ENCODE measurements at places on chromosomes 2 and 18.

GRCh38 chr2:200909958-200910357 is 20.8 kb downstream of the NIF3L1 start:
- DNase-seq: no peak

DNA sequence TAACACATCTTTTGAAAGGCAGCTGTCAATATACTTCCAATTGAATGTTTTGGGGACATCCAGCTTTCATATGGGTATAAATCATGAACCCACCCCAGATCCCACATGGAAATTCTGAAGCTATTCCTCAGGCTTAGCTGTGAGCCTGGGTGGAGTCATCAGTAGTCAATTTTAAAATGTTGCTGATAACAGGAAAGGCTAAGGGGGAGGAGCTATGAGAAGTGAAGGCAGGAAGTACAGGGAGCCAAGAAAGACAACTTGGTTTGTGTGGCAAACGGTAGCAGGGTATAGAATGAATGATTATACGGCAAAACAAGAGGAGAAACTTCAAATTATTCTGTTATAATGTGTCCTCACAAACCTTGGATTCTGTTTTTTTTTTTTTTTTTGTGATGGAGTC is 108.6 kb downstream of the QPCT start:
- no peak for DNase-seq

DNA sequence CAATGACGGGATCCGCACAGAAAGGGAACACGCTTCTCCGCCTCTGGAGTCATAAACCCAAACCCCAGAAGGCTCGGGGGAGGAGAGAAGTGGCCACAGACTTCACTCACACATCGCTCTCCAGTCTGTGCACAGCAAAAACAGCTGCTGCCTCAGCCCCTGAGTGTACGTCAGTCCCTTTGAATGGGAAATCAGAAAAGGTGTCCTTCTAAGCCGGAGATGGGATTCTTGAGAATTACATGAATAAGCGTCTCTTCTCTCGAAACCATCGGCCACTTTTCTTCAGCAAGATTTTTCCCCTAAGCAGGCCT is 78.3 kb downstream of the PDCL3 start:
- DNase-seq: no peak

DNA sequence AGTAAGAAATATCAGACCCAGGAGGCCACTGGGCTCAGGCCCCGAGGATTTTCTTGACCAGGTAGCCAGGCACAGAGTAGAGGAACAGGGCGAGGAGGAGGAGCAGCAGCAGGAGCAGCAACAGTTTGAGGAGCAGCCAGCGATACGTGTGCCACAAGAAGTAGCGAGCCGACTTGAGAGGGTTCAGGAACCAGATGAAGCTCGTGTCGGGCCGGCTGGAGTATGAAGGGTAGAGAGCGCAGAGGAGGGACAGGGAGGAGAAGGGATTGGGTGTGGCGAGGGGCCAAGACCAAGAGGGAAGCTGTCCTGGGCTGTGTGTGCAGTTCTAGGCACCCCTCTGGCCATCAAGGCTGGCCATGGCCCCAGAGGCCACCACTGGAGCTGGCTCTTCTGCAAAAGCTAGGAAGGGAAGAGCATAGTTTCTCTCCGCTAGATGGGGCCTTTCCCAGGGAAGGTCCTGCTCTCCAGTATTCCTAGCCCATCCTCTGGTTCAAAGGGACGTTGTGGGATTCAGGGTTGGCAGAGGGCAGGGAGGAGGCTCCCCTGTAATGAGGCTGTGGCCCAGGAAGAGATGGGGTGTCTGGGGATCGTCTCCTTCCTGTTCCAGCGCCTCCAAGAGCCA is 17.8 kb downstream of the OTOF start:
- DNase-seq: no peak

DNA sequence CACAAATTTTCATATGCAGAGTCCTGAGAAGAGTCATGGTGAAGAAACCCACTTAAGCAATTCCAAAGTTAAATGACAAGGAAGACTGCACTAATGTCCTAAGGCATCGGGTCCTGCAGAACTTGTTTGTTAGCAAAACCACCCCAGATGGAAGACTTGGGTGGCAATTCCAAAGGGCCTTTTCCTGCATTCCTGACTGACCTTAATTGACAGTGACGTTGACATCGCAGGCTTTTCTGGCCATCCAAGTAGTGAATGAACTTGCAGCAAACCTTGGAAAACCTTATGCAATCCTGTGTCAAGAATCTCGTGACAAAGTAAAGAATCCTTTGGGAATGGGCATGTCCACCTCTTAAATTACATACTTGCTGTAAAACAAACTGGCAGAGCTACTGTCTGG is 112.5 kb upstream of the SH3BP4 start:
- no peak for DNase-seq

GRCh38 chr2:197704434-197705120 is 592 bp upstream of the MARS2 start:
- DNase-seq: no peak

DNA sequence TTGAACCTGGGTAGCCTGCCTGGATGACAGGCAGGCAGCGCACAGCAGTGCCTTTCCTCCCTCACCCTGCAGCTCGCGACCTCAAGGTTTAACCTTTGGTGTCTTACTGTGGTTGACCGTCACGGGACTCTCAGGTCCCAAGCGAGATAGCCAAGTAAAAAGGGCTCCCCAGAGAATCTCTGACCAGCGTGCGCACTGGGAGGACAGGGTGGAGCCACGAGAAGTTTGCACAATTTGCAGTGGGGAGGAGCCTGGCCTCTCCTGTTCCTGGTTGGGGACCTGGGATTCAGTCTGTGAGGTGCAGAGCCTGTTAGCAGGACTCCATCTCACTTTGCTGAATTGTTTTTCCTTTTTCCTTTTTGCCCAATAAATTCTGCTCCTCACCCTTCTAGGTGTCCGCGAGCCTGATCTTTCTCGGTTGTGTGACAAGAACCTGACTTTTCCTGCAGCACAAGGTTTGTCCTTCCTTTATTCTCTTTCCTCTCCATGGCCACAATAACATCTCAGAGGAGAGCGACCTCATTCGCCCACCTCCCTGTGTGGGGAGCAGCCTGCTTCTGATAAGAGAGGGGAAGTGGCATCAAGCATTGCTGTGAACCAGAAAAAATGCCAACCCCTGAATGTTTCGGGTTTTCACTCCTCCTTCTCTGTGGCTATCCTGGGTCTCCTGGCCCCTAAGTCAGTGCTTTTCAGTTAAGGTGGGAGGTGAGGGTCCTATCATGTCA is 36.2 kb downstream of the POU3F3 start:
- no peak for DNase-seq
